Stimulated activated CD8-positive, alpha-beta memory T cell treated with anti-CD3 and anti-CD28 coated beads, Interleukin-15, amount 100 ng/mL, for 24 hours (primary cell): ENCODE measurements at places on chromosomes 6 and 20.

DNA sequence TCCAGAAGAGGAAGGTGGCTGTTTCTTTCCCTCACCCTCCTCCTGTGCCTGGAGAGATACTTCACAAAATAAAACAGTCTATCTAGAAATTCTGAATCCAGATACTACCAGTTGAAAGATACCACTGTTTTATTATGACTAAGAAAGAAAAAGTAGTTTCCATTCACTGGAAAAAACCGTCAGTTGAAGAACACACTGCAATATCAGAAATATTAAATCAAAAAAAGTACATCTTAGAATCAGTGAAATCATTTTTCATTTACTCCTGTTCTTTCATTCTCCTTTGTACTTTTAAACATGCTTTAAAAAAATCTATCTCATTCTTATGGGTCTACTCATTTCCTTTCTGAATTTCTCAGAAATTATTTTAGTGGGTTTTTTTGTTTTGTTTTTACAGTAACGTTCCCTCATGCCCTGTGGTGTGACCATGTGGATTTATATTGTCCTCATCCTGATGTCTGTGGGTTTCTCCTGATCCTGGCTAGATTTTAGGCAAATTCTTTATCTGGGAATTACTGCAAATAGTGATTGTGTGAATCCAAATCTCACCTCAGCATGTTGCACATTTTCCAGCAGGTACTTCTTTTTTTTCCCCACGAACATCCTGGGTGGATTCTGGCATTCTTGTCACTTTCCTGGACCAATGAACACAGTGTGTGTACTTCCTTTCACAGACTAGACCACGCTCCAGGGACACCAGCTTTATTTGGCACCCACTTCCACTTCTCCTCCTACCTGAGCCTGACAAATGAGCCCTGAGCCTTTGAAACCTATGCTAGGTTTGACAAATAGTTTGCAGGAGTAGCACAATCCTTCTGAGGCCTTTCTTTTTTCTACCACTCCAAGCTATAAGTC is 114.0 kb upstream of the LAMP5 start:
- no peak for DNase-seq

DNA sequence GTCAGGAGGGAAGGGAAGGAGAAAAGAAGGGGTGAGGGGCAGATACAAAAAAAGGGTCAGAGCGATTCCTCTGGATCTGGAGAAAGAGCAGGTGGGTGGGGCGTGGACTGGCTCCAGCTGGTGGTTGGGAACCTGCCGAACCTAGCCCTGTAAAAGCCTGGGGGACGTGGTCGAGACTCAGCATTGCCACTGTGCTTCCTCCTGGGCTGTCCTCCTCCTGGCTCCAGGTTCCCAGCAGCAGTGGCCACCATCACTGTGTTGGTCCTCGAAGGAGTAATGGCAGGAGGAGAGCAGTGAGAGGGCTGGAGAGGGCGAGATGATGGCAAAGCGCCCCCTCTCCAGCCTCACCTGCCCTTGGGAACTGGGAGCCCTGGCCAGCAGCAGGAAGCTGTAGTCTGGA is 3.5 kb upstream of the RAET1L start:
- DNase-seq, result no peak

GRCh38 chr6:1136827-1137226 is 175.1 kb upstream of the FOXQ1 start:
- no peak for DNase-seq

GRCh38 chr6:25504661-25505060 is 147.4 kb upstream of the SCGN start:
- DNase-seq, result no peak

DNA sequence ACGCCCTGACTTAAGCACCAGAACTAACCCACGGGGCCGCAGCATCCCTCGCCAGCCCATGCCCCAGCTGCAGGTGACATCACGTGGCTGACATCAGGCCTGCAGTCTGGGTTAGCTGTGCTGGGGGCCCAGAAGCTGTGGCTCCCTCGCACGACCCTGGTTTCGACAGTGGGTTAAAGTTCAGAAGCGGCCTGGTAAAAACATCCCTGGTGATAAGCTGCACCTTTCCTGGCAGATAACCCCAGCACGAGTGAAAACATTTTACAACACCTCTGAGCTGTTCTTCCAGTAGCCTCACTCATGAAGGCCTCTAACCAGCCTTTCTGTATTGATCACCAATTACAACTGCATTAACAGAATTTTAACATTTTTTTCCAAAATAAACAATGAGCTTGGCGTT is 136.4 kb upstream of the RREB1 start:
- no peak for DNase-seq

- no peak for DNase-seq
Observed at GRCh38 chr6:44696099-44696498, 308.6 kb downstream of the CDC5L start.

DNA sequence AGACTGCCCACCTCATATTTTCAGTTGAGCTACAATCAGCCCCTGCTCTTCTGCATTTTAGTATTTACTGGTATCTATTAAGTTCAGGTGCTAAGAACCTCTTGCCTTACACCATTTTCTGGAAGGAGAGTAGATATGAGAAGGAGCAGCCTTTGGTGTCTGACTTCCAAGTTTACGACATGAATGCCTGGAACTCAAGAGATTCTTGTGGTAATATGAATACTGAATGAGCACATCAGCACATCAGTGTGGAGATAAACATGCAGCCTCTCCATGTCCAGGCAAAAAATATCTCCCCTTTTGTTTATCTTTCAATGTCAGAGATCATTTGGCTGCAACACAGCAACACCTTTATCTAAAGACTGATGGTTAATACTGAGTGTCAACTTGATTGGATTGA is 65.8 kb upstream of the THEMIS start:
- no peak for DNase-seq

GRCh38 chr20:41428285-41428684 is 61.7 kb upstream of the EMILIN3 start:
- no peak for DNase-seq

- DNase-seq, result no peak
Observed at GRCh38 chr20:2533118-2533517, 3.3 kb upstream of the TMC2 start.

DNA sequence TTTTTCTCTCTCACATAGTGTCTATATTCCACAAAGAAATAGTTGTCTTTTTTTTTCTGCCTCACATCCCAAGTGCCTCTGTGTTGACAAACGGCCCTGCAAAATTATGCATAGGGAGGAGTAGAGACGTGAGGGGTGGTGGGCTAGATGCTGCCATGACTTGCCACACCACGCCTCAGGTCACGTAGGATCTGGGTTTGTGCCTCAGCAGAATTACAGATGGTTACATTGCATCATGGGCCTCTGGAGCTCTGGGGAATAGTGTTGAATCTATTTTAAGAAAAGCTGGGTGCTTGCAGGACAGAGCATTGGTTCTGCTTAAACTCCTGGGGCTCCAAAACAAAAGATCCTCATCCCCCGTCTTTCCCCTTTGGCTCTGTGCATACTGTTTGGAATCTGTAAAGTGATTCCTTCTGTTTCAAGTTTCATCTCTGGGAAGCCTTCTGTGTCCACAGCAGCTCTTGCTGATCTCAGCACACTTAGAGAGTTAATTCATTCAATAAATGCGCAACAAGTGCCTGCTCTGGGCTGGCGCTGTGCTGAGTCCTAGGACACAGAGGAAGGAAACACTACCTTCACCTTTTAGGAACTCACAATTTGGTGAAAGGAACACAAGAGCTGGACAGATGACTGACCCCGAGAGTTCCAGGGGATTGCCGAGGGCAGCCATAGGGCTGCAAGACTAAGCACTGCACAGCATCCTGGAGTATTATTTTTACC is 2.4 kb downstream of the FANCE start:
- DNase-seq, result no peak

- no peak for DNase-seq
Observed at GRCh38 chr6:36875250-36875633, 639 bp upstream of the PPIL1 start.

GRCh38 chr6:107357842-107358241 is 101.5 kb downstream of the PDSS2 start:
- DNase-seq, result no peak
